ENCODE measurements at places on chromosomes 2 and 18.

DNA sequence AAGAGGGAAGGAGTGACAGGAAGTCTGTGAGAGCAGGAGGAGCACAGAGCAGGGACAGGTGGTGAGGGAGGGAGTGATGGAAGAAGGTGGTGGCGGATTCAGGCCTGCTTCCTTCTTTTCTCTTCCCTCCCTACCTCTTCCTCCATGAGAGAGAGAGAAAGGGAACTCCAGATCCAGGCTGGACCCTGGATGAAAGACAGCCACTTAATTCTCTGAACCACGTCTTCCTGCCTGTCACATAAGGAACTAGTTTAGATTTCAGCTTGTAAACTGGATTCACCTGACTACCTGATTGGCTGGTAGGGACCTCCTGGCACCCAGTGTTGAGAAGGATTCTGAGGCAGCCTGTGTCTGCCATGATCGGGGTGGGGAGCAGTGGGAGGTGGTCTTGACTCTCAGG is 48.9 kb downstream of the PAX8 start:
- DNase-seq, result no peak

DNA sequence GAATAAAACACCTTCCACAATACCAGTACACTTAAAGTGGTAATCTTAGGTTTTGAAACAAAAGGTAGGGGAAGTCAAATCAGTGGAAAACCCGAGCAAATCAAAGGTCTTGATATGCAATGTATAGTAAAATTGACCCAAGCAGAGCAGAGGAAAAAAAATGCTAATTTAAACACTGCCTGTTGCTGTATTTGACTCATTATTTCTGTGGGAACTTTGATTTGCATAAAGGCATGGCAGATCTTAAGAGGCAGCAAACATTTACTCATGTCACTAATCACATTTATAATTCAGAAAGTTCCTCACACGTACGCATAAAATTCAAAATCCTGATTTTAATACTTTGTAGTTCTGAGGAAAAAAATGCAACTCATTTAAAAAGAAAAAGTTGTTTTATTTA is 64.4 kb downstream of the IKZF2 start:
- DNase-seq, result no peak

DNA sequence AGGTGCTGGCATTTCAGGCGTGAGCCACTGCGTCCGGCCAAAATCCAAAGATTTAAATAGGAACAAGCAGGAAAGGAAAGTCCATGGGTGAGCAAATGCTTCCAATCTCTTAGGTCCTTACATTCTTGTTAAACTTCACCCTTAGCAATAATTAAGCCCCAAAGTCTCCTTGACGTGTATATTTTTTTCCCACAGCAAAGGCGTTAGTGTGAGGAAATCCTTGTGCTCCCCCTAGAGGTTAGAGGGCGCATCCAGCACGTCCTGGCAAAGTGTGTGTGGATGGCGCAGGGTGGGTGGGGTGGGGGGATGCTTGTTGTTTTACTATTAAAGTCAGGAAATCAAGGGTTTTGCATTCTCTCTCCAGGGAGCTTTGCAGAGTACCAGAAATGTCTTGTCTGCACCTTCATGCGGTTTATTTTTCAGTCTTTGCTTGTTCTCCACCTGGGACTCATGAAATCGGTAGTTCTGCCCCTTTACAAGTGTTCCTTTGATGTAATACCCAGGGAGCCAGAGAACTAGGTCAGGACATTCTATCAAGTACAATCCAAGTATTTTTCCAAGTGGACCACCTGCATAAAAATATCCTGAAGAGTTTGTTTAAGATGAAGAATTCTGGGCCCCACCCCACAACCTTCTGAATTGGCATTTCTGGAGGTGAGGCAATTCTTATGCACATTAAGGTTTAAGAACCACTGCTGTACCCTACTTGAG is 22.2 kb upstream of the ITSN2 start:
- peak; percentile 80 for DNase-seq

DNA sequence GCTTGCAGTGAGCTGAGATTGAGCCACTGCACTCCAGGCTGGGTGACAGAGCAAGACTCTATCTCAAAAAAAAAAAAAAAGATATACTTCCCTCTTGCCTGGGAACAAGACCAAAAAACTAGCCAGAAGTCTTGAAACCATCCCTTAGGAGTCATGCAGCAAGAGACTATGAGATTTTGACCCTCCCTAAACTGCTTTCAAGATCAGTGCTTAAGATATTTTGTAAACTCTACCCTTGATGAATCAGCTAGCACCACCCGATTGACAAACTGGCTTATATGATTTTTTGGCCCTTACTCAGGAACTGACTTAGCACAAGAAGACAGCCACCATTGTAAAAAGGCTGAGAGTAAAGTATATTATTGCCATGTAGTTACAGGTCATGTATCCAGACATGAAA is 3.8 kb downstream of the SULT1C3 start:
- no peak for DNase-seq

DNA sequence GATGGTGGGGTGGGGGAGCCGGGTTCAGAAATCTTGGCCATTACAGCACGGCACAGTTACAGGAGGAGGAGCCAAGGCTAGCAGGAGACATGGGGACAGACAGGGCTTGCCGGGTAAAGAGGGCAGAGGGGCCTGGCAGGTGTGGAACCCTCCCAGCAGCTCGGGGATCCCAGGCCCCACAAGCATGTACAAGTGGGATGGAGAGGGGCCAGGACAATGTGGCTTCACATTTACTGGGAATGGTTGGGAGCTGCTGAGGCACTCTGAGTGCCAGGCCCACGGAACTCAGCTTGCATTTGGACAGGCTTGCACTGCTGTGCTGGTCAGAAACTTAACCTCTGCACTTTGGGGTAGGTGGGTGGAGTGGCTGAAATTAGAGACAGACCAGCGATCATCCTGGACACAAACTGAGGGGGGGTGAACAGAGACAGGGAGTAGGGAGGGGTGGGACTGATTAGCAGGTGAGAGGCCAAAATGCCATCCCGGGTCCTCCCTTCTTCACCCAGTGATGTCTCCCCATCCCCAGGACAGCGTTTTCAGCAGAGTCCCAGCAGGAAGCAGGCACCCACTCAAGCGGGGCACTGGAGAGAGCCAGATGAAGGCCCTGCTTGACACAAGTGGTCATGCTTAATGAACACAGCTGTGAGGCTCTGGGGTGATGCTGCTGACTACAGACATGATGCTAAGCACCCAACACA is 9.6 kb downstream of the PER2 start:
- no peak for DNase-seq

DNA sequence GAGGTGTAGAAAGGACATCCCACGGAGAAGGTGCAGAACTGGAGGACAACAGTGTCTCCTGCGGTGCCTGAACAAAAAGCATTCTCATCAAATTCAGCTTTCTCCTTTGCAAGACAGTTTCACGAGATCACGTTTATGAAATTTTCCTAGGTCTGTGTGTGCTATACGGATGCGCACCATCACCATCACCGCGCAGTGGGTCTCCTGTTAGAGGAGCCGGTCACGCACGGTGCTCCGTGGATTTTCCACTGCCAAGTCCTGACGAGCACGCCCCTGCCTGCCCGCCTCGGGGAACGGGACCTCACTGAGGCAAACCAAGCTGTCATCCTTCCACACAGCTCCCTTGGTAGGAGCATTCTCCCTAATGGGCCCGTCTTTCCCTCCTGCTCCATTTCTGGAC is 140.4 kb upstream of the TPO start:
- DNase-seq, result no peak

GRCh38 chr2:201118961-201119854 is 3.2 kb downstream of the CFLAR start:
- no peak for DNase-seq

Measured in GM13976 (cell line).